ENCODE measurements at places on chromosomes 1 and 21.

- no peak for DNase-seq
Observed at GRCh38 chr1:143698016-143698415, 273.8 kb downstream of the FAM72C start.

DNA sequence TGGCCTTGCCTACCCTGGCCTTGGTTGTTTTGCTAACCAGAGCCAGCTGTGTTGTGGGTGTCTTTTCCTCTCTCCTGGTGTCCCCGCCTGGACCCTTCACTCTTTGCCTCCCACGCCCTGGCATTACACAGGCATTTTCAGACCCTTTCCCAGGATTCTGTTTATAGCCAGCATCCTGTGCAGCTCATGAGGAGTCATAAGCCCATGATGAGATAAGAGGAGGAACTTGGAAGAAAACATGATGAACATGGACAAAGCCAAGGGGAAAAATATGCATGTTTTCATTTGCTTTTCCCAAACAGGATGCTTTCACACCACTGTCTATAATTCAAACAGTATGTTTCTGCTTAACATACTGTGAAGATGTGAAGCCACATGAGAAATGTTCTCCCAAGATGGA is 18.7 kb upstream of the WARS2 start:
- no peak for DNase-seq

- no peak for DNase-seq
Observed at GRCh38 chr1:61539720-61540462, 185.1 kb downstream of the TM2D1 start.

DNA sequence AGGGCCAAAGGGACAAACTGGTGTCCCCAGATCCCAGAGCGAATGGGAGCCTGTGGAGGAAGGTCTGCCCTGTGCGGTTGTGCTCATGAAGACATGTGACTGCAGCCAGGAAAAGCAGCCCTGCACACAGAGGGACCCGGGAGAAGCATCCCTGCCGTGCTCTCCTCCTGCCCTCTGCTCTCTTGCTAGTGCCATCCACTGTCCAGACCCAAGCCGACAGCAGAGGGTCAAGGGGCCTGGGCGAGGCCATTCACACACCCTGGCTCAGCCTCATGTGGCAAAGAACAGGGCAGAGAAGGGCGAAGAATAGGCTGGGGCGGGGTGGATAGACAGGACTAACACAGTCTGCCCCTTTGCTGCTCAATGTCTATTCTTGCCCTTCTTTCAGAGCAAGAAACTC is 17.4 kb downstream of the DMRTB1 start:
- no peak for DNase-seq

DNA sequence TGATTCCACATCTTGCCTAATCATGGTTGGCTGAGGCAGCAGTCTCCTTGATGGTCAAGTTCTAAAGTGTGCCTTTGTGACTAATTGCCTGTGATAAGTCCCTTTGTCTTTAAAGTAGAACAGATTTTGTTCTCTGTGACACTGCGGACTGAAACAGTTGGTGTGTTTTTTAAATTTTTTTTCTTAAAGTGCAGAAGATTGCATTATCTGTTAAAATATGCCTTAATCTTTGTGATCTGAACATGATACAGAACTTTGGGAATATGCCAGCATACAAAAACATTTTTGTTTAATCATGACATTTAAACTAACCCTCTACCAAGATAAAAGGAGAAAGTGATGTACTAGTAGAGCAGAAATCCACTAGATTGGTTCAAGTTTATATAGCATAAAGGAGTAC is 1260.6 kb upstream of the ADGRL2 start:
- no peak for DNase-seq

- no peak for DNase-seq
Observed at GRCh38 chr1:97433824-97434177, 487.0 kb downstream of the DPYD start.

GRCh38 chr1:26190373-26190987 is at the start of gene CATSPER4:
CATSPER4 (plus strand) TSS chr1:26190602; CDS start chr1:26190628, 26 bp downstream.
- no peak for DNase-seq

- peak; percentile 17 for DNase-seq
Observed at GRCh38 chr1:42797979-42798378, 13.2 kb downstream of the TMEM269 start.

GRCh38 chr21:38950435-38951094 is 144.8 kb downstream of the ETS2 start:
- no peak for DNase-seq

DNA sequence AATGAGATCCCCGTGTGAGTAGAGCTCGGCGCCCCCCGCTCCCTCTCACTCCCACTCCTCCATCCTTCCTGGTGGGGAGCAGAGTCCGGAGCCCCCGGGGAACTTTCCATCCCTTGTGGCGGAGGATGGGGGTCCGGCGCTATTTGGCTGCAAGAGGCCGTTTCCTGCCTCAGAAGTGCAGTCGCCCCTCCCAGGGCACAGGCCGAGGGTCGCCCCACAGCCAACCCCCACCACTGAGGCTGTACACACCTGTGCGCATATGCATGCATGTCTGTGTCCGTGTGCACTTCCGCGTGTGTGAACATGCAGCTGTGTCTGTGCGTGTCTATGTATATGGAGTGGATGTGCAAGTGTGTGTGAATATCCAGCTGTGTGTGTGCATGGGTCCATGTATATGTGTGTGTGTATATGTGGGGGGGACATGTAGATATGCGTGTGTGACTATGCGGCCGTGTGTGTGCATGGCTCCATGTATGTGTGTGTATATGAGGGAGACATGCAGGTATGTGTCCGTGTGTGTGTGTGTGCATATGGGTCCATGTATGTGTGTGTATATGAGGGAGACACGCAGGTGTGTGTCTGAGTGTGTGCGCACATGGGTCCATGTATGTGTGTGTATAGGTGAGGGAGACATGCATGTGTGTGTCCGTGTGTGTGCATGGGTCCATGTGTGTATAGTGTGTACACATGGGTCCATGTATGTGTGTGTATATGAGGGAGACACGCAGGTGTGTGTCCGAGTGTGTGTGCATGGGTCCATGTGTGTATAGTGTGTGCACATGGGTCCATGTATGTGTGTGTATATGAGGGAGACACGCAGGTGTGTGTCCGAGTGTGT is 21.9 kb downstream of the RNF223 start:
- DNase-seq: no peak

GRCh38 chr1:244789276-244789580 is 46.2 kb upstream of the COX20 start:
- no peak for DNase-seq

- no peak for DNase-seq
Observed at GRCh38 chr1:15188678-15189077, 35.1 kb downstream of the TMEM51 start.

DNA sequence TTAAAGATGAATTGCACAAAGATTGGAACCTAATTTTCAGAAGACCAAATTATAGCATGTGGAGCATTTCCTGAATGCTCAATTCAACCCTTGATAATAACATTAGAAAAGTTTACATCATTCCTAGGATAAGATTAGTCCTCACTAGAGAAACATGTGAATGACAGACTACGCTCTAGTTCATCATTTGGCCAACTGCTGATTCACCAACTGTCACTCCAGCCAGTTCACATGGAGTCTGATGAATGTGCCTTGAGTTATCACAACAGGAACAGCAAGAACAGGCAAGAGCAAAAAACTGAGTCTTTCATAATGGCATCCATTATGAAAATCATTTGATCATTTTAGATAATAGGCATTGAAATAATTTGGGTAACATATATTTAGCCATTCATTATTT is 415.9 kb downstream of the PTPRC start:
- no peak for DNase-seq

- DNase-seq: no peak
Observed at GRCh38 chr21:43691086-43691795, 27.7 kb upstream of the PDXK start.

GRCh38 chr1:156108664-156109241 is 5.8 kb upstream of the LMNA start:
- no peak for DNase-seq

DNA sequence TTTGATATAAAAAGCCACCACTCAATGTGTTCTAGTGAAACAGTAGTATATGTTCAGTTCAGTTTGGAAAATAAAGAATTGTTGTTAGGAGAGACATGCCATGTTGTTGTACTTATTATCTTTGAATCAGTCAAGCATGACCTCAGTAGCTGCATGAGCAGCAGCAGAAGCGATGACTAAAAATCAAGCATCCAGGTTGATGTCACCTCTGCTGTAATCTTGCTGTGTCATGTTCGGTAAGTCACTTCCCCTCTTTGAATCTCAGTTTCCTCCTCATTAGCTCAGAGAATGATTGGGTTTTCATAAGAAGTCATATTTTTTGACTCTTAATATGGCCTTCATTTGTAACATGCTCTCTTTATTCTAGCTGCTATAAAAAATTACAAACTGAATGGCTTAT is 428.4 kb upstream of the B3GALT2 start:
- no peak for DNase-seq

GRCh38 chr1:227900571-227901051 is 47.1 kb downstream of the WNT9A start:
- no peak for DNase-seq

- DNase-seq: no peak
Observed at GRCh38 chr1:85463731-85464496, 1.0 kb downstream of the DDAH1 start.

DNA sequence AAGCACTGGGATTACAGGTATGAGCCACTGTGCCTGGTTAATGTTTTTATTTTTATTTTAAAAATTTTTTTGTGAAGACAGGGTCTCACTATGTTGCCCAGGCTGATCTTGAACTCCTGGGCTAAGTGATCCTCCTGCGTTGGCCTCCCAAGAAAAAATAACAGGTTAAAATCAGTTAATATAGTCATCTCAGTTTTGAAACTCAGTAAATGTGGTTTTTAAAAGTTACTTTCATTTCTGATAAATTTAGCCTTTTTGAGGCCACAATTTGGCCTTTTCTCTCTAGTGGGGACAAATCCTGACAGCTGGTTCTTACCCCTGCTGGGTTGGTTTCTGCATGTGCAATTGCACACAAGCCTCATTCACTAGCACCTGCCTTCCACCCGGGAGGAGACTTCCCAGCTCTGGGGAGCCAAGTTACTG is 13.3 kb downstream of the PMF1 start:
- no peak for DNase-seq

GRCh38 chr21:41397471-41397891 is 28.6 kb upstream of the MX1 start:
- no peak for DNase-seq

- DNase-seq: no peak
Observed at GRCh38 chr21:41373253-41373652, 11.4 kb downstream of the MX2 start.

DNA sequence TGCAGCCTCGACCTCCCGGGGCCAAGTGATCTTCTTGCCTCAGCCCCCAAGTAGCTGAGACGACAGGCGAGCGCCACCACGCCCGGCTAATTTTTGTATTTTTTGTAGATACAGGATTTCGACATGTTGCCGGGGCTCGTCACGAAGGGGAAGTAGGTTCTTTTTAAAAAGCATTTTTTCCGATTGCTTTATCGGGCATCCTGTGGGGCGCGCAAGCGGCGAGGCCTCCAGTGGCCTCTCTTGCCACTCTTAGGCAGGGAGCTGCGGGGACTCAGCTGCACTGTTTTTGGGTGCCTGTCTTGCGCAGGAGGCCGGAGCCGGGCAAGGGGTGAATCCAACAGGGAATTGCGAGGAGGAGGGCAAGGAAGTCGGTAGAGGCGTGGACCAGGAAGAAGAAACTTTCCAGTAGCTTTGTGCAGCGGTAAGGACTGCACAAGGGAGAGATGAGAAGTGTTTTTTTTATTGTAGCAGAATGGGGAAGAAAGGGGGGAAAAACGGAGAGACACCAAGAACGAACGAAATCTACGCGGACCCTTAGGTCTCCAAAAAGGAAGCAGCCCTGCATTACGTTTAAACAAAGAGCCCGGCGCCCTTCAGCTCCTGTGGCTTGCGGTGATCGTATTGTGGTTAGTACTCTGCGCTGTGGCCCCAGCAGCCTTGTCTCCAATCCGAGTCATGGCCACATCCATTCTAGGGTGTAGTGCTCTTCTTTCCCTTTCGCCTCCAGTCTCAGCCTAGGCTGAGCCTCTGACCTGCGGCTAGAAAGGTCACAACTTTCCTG is 164.8 kb downstream of the PPIAL4G start:
- peak; percentile 46 for DNase-seq

GRCh38 chr1:54885807-54886723 is 930 bp downstream of the DHCR24 start:
- no peak for DNase-seq
